ENCODE measurements at places on chromosomes 7 and 10.

DNA sequence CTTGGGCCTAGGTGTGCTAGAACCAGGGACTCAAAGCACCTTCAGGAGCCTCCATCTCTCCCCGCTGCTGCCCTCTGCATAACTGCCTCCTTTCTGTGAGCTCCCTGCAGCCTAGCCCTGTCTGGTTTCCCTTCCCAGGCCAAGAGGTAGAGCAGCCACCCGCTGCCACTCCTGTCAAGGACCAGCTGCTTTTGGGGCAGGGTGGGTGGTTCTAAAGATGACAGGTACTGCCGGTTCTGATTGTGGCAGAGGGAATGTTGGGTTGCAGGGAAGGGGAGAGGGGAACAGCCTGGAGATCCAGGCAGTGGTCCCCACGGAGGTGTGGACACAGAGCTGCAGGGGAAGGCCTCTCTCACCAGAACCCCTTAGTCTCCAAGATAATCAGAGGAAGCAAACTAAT, 3.7 kb upstream of the FLNC start:
- no peak for DNase-seq

GRCh38 chr7:55558962-55559920, 13.1 kb downstream of the VOPP1 start:
- no peak for DNase-seq

DNA sequence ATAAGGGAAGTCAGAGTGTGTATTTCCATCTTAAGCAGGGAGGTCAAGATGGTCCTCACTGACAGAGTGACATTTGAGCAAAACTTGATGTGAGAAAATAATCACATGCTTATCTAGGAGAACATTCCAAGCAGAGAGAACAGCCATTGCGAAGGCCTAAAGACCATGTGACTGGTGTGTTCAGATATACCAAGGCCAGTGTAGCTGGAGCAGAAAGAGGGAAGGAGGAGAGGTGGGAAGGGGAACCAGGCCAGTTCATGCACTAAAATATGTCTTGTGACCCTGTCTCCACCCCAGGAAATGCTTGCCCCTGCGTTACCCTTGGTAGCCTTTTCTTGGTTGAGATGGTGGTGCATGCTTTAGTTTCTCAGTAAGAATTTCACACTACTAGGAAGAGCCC, 77.4 kb downstream of the CACNB2 start:
- DNase-seq, result no peak

GRCh38 chr10:117534321-117535297, 7.9 kb upstream of the EMX2 start:
- no peak for DNase-seq

DNA sequence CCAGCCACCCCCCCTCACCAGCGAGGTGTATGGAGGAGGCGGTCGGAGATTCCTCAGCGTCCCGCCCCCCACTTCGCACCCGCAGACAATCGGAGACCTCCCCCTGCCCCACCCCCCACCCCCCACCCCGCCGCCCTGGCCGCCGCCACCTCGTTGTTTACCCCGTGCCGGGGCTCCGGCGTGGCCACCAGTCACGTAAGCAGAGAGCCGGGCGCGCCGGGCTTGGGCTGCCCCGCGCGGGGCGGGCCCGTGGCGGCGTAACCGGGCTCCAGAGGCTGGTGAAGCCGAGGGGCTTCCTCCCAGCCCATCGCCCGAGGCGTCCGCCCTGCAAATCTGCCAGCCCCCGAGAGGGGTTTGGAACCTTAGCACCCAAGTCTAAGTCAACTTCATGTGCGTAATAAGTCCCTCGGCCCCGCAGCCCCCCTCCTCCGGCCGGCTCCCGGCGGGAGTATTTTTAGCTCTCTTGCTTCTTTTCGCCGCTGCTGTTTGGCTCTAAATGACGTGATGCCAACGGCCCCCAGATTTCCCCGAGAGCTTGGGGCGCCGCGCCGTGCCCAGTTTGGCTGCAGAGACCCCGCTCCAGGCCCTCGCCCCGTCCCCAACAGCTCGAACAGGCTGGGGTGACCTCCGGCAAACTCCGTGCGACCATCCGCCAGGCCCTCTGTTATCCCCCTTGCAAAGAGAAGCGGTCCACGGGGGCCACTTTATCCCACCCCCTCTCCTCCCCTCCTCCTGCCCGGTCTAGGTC, 2.7 kb downstream of the MXI1 start:
- DNase-seq, result no peak

- DNase-seq, result no peak
These were observed 7.0 kb upstream of the SERPINE1 start for GRCh38 chr7:101119876-101120275.

- no peak for DNase-seq
These were observed 7.9 kb downstream of the ESYT2 start for GRCh38 chr7:158821171-158822031.

- DNase-seq, result no peak
These were observed 397.2 kb downstream of the TCERG1L start for GRCh38 chr10:130914367-130914766.

DNA sequence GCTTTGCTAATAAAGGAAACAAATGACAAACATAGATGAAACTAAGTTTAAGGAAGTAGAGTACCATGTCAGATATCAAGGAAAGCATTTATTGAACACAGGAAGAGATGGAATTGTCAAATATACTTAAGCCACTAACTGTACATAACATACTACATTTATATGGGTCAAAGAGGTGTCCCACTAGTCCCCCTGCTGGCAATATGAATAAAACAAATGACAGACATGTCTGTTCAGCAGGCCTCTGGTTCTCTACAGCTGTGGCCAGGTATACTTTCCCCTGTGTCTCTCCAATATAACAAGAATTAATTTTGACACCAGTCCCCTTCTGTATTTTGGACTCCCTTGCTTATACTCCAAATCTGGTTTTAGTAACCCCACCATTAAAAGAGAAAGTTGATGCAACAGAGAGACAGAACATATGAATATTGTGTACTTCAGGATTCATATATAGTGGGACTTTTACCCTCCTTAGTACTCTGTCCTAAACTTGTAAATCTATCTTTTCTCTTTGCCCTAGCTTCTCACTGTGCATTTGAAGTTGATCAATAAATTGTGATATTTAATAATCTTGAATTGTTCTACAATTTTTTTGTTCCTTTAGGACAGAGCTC, 42.9 kb downstream of the CD36 start:
- no peak for DNase-seq

- DNase-seq, result no peak
These were observed 82.5 kb downstream of the OAT start for GRCh38 chr10:124336186-124336585.

DNA sequence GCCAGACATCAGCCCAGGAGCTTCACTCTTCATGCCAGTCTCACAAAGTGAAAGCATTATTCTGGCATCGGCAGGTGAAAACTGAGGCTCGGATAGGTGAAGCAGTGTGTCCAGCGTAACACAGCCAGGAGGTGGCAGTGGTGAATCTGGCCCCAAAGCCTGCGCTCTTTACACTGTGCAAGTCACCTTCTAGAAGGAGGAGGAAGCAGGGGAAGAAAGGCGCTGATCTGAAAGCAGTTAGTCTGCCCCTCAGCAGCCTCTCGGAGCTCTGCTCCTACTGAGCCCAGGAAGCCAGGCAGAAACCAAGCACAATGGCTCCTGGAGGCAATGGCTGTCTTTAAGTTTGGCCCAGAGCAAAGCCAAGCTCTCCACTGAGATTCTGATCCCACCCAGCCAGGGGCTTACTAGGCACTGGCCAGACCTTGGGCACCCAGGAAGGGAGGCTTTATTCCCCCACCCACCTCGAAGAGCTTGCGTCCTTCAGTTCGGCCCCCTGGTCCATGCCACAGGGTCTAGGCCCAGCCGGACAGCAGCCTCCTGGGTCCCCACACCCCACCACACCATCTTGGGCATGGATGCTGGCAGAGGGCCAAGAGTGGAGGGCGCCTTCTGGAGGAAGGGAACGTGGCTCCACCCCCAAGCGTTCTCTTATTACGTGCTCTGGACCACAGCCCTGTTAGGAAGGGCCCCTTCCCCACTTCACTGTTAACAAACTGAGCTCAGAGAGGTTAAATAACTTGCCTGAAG, 104.5 kb downstream of the GRID1 start:
- no peak for DNase-seq

DNA sequence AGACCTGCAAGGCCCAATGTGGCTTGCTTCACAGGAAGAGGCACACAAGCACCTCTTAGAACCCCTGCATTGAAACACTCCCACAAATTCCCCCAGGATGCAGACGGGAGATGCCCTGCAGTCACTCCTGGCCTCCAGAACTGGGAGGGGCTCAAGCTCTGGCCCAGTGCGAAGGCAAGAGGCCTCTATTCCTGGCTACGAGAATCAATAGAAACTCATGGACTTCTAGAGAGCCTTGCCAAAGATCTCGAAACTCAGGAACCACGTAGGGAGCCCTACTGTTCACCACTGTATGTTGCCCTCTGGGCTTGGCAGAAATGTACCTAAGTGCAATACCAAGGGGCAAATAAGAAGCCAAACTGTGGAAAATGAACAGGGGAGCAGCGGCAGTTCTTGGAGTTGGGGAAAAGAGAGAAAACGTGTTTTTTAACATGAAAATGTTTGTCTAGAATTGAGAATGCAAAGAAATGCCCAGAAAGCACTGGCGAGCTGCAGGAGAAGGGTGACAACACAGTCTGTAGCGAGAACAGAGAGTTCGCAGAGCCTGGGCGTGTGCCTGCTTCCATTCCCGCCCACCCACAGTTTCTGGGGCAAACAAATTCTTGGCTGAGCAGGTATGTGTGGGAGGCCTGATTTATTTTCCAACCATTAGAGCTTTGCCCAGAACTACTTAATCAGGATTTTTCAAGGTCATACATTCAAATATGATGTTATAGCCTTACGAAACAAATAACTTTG, 260.5 kb upstream of the KLF14 start:
- no peak for DNase-seq

DNA sequence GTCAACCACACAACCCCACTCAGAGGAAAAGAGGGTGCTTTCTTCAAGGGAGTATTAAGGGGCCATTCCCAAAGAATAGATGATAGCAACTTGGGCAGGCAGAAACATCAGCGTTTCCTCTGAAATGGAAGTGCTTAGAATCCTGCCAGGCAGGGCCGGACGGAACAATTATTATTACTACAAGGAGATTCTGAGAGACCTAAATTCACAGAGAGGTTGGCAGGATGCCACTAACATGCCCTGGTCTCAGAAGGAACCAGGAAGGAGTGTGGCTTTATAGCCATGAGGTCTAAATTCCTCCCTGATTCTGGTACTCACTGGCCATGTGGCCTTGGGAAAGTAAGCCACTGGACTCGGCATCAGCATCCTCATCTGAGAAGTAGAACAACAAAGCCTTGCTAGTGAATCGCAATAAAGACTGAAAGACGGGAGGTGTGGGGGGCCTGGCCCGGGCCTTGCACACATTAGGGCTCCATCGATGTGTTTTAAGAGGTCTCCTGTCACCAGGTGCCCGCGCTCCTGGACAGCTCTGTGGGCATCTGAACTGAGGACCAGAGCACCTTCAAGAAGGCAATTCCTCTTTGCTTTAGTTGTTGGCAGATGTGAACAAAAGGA, 131.5 kb downstream of the OAT start:
- no peak for DNase-seq

- DNase-seq, result no peak
These were observed 25.3 kb downstream of the IL2RA start for GRCh38 chr10:6036861-6037321.

GRCh38 chr10:113569576-113569975, 16.7 kb downstream of the HABP2 start:
- no peak for DNase-seq

DNA sequence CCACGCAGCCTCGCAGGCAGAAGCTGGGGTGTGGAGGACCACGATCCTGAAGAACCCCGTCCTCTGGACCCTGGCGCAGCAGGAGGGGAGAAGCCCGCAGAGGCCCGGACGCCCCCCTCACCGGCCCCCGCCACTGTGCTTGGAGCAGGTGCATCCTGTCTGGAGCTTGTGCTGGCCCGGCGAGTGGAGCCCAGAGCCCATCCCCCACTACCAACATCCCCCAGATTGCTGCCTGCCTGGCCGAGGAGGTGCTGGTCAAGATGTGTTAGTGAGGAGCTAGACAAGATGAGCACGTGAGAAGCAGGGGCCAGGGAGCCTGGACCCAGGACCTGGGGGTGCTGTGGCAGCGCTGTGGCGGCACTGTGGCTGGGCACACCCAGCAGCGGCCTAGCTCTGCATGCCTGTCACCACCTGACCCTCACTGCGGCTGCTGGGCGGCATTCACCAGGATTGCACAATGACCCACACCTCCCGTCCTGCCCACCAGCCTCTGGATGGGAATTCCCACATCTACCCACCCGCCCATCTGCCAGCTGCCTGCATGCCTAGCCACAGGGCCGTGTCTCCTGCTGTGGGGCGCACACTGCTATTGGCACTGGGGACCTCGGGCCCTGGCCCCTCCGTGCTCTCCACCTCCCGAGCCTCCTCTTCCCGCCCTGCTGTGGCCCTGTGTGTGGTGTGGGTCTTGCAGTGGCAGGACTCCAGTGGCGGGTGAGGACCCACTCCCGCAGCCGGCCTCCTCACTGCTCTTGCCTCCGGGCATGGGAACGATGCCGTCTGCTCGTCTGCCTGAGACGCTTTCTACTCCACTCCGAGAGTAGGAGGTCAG, 11.8 kb downstream of the GPR146 start:
- no peak for DNase-seq

DNA sequence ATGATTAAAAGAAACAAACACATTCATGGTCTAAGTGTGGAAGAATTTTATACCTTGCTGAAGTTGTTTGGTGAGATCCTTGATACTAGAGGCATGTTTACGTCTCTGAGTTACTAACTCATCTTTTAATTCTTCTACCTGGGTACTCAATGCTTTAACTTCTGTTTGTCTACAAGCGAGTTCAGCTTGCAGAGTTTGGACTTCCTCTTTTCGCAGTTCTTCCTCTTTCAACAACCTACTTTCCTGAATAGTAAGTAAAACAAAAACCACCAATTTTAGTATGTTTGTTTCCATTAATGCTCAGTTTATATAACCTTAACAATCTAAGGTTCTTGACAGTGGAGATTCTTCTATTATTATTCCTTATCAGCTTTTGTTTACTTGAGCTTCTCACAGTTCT, 42.9 kb downstream of the CCDC186 start:
- DNase-seq, result no peak

DNA sequence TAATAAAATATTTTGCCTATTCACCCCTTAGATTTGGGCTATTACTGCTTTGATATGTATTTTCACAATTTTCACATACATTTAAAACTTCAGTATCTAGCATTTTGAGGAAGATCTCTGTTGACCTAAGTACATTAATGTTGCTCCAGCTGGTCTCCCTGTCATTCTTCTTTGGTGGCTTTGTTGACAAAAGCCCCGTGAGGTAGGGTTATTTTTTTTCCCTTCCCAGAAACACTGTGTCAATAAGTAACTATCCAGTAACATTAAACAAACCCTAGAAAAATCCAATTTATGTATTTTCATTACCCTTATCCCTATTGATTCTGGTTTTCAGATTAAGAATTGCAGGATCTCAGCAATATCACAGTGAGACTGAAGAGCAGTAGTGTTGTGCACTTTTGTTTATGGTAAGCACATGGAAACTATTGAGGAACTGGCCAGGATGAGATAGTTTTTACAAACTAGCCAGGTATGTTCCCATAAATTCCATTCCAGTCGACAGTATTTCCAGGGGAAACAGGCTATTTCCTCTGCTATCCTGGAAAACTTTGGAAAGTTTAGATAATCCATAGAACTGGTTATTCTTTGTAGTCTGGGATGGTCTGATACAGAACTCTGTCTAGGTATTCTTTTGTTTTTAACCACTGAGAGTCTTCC, 198.2 kb downstream of the PON1 start:
- no peak for DNase-seq

- no peak for DNase-seq
These were observed 217.9 kb downstream of the SKAP2 start for GRCh38 chr7:26646336-26647048.

All from DMS79 (cell line).